PC-9 (cell line): ENCODE measurements at places on chromosomes 1 and 21. TPM values are rescaled to one million over a fixed set of nuclear protein-coding genes. Genes with fewer than 3 reads are reported as not detected.

Gene SPTA1
- total RNA-seq = not detected in 2 replicates

GRCh38 chr1:197919346-197920066, 2.3 kb downstream of the LHX9 start:
- no peak for DNase-seq

DNA sequence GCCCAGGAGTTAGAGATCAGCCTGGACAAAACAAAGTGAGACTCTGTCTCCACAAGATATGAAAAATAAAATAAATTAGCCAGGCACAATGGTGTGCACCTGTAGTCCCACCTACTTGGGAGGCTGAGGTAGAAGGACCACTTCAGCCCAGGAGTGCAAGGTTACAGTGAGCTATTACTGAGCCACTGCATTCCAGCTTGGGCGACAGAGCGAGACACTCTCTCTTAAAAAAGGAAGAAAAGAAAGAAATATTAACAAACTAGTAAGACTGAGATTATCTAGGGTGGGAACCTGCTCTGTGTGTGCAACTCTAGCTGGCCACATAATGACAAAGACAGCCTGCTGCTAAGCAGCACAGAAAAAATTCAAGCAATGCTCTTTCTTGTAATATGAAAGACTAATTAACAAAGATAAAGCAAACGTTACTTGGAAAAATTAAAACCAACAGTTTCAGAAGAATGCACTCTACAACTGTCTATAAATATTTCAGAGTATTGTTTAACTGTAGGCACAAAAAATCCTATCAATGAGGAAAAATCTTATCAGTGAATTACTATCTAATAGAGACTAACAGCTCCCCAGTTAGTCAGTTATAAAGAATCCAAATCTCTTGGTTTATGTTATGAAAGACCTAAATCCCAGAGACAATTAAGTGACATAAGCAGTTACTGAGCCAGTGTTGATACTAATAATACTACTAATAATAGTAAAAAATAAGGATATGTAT, 74.5 kb downstream of the ENAH start:
- DNase-seq = no peak

DNA sequence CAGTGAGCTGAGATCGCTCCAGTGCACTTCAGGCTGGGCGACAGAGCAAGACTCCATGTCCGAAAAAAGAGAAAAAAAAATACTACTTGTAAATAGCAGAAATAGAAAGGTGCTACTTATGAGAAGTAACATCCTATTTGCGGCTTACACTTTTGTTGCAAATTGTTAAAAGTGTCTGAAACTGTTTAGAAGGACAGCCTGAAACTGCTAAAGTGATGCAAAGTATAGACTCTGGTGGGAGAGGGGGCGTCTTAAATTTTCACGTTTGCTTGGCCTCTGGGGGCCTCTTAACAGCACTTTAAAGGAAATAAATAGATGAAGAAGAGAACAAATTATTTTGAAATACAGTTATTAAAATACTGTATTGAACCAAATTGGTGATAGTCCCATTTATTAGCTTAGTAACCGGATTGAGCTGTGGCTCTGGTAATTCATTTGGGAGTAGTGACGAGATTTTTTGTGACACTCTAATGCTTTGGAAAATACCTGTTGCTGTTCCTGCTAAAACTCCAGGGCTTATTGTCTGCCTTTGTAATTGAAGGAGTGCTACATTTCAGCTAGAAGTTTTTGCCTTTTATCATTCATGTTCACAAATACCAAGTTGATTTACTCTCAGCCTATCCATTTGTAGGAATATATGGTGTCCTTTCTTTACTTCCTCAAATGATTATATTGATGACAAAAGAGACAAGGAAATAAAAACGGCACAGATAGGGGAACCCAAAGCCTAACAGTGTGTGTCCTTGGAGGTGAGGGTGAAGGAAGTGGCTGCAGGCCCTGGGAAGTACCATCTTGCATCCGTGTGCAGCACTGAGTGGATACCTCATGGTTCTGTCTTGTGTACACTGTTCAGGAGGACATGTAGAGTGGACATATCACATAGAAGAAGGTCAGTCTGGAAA, 6.2 kb downstream of the PKNOX1 start:
- no peak for DNase-seq

Gene LIN9
- total RNA-seq = 10.0 and 12.1 TPM in 2 replicates

Gene SYT2
- total RNA-seq = 0.07 TPM in 1 of 2 replicates, not detected in the other

GRCh38 chr1:15992582-15993500, 11.2 kb upstream of the SRARP start:
- no peak for DNase-seq
